Osteocyte (in vitro differentiated cells): ENCODE measurements at places on chromosomes 5 and 9.

GRCh38 chr9:130664251-130665028 lies at the start of gene PRDM12:
TSS of gene PRDM12 (plus strand) at chr9:130664594. CDS start at chr9:130664654, 60 bp downstream.
- peaks cover 69% of the 10 kb centered on the region for H3K27me3 ChIP-seq
- no peaks in the 10 kb centered on the region for H3K36me3 ChIP-seq
- no peak for DNase-seq

GRCh38 chr9:33452828-33453271 lies 5.5 kb upstream of the AQP3 start:
- peaks cover 10% of the 10 kb centered on the region for H3K4me1 ChIP-seq
- DNase-seq = peak; percentile 87
- no peaks in the 10 kb centered on the region for H3K36me3 ChIP-seq
- H3K4me3 ChIP-seq = no peak overlapping the region
- no peaks in the 10 kb centered on the region for H3K27me3 ChIP-seq
- H3K27ac ChIP-seq = no peak overlapping the region

DNA sequence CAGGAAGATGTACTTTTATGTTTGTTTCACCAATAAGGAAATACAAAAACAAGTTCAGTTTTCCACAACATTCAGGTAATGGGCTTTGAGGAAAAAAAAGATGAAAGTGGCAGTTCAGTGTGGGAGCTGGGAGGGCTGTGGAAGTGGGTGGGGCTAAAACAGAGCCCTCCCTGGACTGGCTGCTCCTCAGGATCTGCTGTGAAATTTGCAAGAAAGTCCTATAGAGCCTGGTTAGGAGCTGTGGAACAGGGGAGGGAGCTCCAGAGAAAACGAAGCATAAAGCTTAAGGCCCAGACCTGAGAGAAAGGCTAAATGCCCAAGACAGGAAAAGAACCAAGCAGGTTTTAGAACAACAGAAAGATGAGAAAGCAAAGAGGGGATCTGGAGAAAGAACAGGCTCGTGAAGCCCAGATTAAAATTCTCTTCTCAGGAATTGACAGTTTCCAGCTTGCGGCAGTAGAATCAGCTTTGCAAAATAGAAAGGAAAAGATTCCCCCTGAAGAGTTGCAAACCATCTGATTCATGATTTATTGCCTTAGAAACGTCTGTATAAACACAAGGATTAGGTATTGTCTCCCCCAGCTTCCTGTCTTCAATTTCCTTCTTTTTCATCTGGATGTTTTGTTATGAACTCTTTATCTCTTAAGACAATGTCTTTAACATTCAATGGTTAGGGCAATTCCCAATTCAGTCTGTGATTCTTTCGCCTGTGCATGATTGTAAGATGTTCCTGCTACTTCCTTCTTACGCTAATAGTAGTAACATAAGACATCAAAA lies 26.3 kb upstream of the CRHBP start:
- H3K4me3 ChIP-seq = no peak overlapping the region
- no peak for DNase-seq
- H3K36me3 ChIP-seq = no peaks in the 10 kb centered on the region
- peaks cover 15% of the 10 kb centered on the region for H3K27me3 ChIP-seq
- H3K4me1 ChIP-seq = peaks cover 3% of the 10 kb centered on the region

DNA sequence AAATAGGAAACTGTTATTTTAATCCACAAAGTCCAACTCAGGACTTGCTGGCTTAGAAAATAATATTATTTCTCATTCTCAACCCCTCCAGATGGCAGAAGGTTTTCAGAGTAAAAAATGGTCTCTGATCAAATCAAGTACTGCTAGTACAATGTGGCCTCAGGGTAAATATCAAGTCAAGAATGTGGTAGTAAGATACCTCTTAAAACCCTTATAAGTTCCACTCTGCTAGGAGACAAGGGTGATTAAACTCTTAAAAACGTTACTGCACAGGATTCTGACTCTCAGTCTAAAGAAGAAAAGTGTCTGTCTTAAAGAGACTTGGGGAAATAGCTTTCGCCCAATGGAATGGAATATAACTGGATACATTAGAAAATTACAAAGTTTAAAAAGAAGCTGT lies 120.8 kb upstream of the PDE4D start:
- H3K4me3 ChIP-seq = no peak overlapping the region
- H3K27ac ChIP-seq = no peak overlapping the region
- H3K4me1 ChIP-seq = no peaks in the 10 kb centered on the region
- no peaks in the 10 kb centered on the region for H3K36me3 ChIP-seq
- no peak for DNase-seq

DNA sequence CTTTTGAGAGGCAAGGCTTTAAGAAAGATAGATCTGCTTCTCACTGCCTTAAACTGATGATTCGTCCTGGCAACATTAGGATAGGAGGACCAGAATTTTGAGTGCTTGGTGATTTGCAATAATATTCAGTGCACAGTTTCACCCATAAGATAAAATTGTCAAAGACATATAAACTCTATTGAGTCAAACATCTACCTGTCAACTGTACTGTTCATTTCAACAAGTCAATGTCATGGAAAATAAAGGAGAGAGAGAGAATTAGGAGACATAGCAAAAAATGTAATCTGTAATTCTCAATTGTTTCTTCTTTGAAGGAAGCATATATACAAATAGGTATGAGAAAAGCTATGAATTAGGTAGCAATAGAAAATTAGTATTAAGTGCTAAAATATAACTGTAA lies 237.2 kb downstream of the CDH12 start:
- H3K4me3 ChIP-seq = no peak overlapping the region
- peaks cover 9% of the 10 kb centered on the region for H3K27me3 ChIP-seq
- no peak for DNase-seq
- no peak overlapping the region for H3K27ac ChIP-seq
- no peaks in the 10 kb centered on the region for H3K4me1 ChIP-seq
- H3K36me3 ChIP-seq = no peaks in the 10 kb centered on the region

GRCh38 chr5:179800071-179800695 lies 6.4 kb downstream of the LTC4S start:
- no peak for DNase-seq
- peaks cover 20% of the 10 kb centered on the region for H3K36me3 ChIP-seq
- no peak overlapping the region for H3K4me3 ChIP-seq
- H3K4me1 ChIP-seq = peaks cover 27% of the 10 kb centered on the region
- H3K27me3 ChIP-seq = no peaks in the 10 kb centered on the region

DNA sequence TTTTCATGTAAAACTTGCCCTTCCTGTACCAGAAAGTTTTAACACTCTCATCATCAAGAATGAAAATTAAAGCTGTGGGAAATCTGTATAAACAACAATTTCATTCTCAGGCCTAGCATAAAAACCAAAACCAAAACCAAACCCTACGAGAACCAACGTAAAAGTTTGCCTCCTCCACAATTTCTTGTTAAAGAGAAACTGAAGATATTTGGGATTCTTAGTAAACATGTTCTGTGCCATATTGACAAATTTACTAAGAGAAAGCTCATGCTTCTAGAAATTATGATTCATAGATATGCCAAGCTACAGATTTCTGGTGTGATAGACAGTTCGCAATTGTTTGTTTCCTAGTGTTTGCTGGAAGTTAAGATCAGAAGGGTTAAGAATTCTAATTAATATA lies 801.0 kb upstream of the NUDT12 start:
- H3K36me3 ChIP-seq = no peaks in the 10 kb centered on the region
- peak overlapping the region; percentile 16 for H3K27ac ChIP-seq
- no peak for DNase-seq
- H3K27me3 ChIP-seq = no peaks in the 10 kb centered on the region
- peaks cover 3% of the 10 kb centered on the region for H3K4me1 ChIP-seq

- no peaks in the 10 kb centered on the region for H3K27me3 ChIP-seq
- H3K4me1 ChIP-seq = no peaks in the 10 kb centered on the region
- no peak overlapping the region for H3K4me3 ChIP-seq
- DNase-seq = no peak
- peaks cover 2% of the 10 kb centered on the region for H3K36me3 ChIP-seq
Observed at GRCh38 chr5:140391312-140391711, 10.3 kb upstream of the ANKHD1 start.

DNA sequence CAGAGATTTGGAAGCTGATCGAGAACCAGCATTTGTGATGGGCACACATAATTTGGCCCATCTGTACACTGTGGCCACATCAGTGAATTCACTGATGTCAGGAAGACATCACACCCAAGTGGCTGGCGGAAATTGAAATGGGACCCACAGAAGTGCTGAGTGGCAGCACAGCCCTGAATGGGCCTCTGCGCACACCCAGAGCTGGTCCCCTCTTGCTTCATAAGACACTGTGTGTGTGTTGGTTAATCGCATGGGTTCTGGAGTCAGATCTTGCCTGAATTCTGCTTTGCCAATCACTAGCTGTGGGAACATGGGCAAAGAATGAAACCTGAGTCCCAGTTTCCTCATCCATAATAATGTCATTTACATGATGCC lies 72.2 kb downstream of the PCSK5 start:
- no peak overlapping the region for H3K27ac ChIP-seq
- no peak overlapping the region for H3K4me3 ChIP-seq

GRCh38 chr5:165622864-165623536 lies 2117.6 kb downstream of the MAT2B start:
- no peak overlapping the region for H3K27ac ChIP-seq
- H3K27me3 ChIP-seq = no peaks in the 10 kb centered on the region
- no peaks in the 10 kb centered on the region for H3K36me3 ChIP-seq
- H3K4me3 ChIP-seq = no peak overlapping the region
- no peaks in the 10 kb centered on the region for H3K4me1 ChIP-seq

GRCh38 chr5:116510517-116510916 lies 64.1 kb downstream of the SEMA6A start:
- no peaks in the 10 kb centered on the region for H3K27me3 ChIP-seq
- peaks cover 6% of the 10 kb centered on the region for H3K4me1 ChIP-seq
- no peaks in the 10 kb centered on the region for H3K36me3 ChIP-seq
- no peak overlapping the region for H3K27ac ChIP-seq
- DNase-seq = no peak

DNA sequence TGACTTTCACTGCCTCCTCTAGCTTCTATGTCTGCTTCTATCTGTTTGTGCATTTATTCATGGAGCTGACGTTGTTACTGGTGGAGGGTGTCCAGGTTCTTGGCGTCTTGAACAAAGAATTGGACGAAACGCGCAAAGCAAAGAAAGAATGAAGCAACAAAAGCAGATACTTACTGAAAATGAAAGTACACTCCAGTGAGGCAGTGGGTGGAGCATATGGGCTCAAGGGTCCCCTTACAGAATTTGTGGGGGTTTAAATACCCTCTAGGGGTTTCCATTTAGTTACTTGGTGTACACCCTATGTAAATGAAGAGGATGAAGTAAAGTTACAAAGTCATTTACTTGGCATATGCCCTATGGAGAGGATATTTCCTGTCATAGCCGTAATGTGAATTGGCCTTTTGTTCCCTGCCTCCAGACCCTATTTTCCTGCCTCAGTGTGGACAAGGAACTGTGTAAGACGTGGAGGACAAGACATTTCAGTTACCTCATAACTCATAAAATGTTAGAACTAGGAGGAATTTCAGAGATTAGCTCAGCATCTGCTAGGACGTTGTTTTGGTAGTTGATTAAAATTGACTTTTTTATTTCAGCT lies 3.1 kb downstream of the POLR3G start:
- H3K4me3 ChIP-seq = peak overlapping the region; percentile 55
- DNase-seq = no peak
- peaks cover 46% of the 10 kb centered on the region for H3K4me1 ChIP-seq
- no peaks in the 10 kb centered on the region for H3K27me3 ChIP-seq
- H3K36me3 ChIP-seq = no peaks in the 10 kb centered on the region

DNA sequence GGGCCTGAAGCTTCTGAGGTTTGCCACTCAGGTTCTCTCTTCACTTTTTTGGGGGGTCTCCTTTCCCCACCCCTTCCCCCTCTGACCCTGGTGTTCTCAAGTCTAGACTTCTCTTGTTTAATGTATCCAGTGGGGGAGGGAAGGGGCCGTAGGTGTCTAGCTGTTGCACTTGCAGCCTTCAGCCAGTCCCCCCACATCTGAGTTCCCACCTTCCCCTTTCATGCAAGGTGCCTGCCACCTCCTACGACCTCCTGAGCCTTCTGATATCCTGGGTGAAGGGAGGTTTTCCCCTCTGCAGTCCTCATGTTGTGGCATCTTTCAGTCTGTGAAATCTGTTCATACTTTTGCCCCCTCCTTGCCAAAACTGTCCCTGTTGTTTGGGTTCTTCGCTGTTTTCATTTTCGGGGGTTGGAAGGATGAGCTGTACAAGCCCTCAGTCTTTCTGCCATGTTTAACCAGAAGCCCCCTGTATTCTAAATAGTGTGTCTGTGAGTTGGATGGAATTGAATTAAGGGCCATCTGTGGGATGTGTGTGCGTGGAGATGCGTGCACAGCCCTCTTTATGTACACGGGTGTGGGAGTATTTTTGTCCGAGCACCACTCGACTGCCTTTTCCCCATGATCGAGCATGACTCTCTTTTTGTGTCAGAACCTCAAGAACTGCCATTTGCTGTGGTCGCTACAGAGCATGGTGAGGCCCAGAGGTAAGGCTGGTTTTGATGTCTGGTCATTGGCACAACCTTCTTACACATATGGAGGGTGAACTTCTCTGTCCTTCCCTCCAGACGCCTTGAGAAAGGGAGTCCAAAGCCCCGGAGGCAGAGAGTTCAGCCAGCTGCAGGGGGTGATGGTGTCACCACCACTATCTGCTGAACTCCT lies 23.6 kb downstream of the PRRC2B start:
- H3K27me3 ChIP-seq = no peaks in the 10 kb centered on the region
- peak overlapping the region; percentile 82 for H3K27ac ChIP-seq
- no peak for DNase-seq
- no peak overlapping the region for H3K4me3 ChIP-seq
- peaks cover 58% of the 10 kb centered on the region for H3K4me1 ChIP-seq

DNA sequence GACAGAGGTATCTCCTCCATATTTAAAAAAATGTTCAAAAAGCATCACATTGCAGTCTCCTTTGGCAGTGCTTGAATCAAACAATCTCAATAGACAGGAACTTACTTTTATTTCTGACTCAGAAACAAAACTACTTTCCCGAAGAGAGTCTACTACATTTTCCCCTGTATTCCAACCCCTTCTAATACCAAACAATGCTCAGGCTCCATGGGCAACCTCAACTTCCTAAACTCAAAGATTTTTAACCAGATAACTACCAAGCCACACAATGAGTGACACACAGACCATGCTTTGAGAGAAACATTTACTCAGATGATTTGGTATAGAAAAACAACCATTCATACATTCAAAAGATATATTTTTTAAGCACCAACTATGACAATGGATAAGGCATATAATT lies 70.5 kb downstream of the APBA1 start:
- no peak for DNase-seq
- no peak overlapping the region for H3K27ac ChIP-seq
- H3K36me3 ChIP-seq = no peaks in the 10 kb centered on the region
- H3K4me3 ChIP-seq = no peak overlapping the region
- no peaks in the 10 kb centered on the region for H3K27me3 ChIP-seq

DNA sequence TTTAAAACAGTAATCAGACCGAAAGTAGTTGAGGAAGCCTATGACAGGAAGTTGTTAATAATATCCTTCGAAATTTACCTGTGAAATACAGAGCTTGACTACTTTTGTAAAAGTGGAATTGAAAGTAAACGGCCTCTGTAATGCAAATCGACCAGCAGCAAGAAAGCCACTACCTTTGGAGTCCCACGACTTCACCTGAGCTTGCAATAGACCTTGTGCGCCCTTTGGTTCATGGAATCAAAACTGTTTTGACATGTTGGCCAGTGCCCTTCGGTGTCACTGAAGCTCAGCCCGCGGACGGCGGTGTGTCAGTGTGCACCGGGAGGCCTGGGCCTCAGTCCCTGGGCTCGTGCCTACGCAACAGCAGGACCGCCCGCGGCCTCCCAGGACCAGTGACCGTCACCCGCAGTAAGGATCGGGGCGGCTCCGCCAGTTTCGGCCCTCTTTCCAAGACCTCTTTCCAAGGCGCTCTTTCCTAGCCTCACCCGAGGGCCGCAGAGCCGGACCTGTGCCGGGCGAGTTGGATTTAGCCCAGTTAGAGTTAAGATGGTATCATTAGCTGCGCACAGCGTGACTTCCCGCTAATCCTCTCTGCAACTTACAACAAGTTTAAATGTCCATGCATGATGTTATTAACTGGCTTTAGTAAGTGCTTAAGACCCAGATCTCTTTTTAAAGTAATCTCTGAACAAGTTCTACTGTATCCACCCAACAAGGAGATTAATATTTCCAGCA lies 223.3 kb downstream of the MEF2C start:
- DNase-seq = no peak
- H3K4me3 ChIP-seq = peak overlapping the region; percentile 28
- no peak overlapping the region for H3K27ac ChIP-seq
- H3K4me1 ChIP-seq = peaks cover 9% of the 10 kb centered on the region
